ENCODE measurements at places on chromosomes 3 and 15. TPM values are rescaled to one million over a fixed set of nuclear protein-coding genes. Genes with fewer than 3 reads are reported as not detected.

MYLK gene
- total RNA-seq = not detected

CYP19A1 gene
- not detected for total RNA-seq

DNA sequence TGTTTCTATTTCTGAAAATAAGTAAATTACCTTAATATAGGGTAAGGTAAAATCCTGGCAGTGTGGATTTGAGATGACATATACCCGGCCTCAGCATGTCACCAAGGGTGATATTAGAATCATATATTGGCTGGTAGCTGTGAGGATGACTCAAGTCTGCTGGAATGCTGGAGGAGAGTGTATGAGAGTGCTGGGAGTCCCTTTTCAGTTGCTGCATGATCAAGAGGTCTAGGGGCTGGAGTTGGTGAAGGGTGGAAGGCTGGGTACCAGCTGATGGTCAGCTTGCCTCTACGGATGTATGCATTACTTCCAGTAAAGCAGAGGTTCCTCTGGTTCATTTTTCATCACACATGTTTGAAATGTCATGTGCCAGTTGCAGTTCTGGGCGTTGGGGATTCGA is 40.6 kb downstream of the SLC25A26 start:
- DNase-seq = no peak

DNA sequence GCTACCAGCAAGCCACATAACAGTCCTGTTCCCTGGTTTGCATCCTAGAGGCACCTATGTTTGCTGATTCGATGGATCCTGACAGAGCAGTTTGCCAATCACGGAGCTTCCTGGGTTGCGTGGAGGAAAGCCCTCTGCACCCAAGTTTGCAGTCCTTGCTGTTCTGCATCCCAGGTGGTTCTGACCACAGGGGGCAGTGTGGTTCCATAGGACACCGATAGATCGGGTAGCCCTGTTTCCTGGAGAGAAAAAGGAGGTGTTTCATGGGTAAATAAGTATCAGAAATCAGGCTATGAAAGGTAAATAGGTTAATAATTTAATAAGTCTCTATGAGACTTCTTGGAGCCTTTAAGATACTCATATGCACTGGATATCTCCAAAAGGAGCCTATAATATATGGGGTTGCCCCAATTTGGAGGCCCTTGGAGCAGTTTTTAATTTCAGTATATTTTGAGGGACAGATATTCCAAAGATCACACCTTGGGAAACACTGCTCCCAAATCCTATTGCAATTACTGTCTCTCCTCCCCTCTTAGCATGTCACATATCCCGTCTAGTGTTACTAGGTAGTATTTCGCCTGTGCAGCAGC is 194.6 kb upstream of the TPM1 start:
- peak; percentile 78 for DNase-seq

DNA sequence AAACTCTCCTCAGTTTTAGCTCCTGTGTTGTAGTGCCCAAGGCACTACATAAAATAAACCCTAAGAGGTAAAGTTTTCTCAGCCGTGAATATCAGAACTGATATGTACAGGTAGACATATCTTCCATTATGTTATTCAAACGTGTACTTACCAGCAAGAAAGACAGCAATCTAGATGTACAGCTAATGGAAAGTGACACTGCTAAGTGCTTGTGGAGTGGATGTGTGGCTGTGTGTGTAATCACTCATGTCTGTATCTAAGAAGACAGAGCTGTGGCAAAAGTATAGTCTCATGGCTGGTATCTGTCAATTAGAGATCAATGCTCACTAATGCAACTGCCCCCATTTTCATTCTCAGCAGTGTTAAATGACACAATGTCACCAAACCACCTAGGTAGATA is 101.3 kb downstream of the FMN1 start:
- DNase-seq = no peak

DNA sequence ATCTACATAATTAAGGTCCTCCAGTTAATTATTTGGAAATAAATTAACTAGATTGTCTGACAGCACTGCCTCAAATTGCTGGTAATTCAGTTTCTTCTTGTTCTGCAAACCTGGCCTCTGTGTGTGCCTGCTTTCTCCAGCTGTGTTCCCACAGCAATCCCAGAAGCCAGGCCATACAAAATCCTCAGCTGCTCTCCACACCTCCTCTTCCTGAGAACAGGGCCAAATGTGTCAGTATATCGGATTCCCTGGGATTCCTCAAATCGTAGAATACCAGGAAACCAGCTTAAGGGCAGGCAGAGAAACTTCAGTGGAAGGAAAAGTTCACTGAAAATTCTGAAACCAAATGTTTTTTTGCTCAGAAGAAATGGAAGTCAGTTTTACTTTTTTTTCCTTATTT is 261.4 kb downstream of the ZMAT3 start:
- DNase-seq = no peak

DNA sequence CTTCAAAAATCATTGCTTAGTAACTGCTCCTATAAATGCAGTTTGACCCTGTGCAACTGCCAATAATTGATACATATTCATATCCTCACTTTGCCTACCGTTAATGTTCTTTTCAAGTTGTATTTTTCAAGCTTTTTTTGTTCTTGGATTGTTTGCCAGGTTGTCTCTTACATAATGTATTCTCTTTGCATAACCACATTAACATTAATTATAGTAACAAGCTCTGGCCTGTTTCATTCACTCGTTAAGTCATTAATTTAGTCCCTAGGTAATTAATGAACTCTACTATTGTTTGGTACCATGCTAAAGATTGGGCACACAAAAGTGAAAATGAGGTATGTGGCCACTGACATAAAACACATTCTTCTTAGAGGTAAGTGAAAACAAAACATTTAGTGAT is 1338.8 kb downstream of the NSUN3 start:
- DNase-seq = no peak

GRCh38 chr15:81189583-81190283 is 6.9 kb upstream of the IL16 start:
- no peak for DNase-seq

DNA sequence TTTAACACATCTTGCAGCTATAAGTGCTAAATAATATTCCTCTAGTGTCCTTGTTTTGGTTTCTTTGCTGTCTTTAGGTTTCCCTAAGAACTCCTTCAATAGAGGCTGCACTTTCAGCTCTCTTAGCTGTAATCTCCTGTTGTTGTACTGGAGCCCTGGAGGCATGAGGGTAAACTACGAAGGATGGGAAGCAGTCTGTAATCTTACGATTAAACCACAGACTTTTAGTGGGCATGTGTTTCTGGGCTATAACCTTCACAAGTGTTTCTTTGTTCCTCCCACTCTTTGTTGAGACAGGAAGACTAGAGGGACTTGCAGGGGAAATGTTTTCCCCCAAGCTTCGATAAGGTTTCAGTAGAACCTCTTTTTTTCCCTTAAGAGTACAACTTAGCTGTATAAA is 1058.1 kb downstream of the NSUN3 start:
- DNase-seq = no peak

DNA sequence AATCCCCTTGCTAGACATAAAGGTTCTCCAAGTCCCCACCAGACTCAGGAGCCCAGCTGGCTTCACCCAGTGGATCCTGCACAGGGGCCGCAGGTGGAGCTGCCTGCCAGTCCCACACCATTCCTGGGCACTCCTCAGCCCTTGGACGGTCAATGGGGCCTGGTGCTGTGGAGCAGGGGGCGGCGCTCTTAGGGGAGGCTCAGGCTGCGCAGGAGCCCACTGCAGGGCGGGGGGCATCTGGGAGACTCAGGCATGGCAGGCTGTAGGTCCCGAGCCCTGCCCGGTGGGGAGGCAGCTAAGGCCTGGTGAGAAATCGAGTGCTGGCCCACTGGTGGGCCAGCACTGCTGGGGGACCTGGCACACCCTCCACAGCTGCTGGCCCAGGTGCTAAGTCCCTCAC is 75.1 kb upstream of the TBC1D5 start:
- no peak for DNase-seq
